ENCODE measurements at places on chromosomes 1 and 21.

- no peak for DNase-seq
These were observed 126.5 kb upstream of the KCNK1 start for GRCh38 chr1:233487408-233487807.

GRCh38 chr1:163427279-163427678, 105.5 kb downstream of the NUF2 start:
- DNase-seq: no peak

DNA sequence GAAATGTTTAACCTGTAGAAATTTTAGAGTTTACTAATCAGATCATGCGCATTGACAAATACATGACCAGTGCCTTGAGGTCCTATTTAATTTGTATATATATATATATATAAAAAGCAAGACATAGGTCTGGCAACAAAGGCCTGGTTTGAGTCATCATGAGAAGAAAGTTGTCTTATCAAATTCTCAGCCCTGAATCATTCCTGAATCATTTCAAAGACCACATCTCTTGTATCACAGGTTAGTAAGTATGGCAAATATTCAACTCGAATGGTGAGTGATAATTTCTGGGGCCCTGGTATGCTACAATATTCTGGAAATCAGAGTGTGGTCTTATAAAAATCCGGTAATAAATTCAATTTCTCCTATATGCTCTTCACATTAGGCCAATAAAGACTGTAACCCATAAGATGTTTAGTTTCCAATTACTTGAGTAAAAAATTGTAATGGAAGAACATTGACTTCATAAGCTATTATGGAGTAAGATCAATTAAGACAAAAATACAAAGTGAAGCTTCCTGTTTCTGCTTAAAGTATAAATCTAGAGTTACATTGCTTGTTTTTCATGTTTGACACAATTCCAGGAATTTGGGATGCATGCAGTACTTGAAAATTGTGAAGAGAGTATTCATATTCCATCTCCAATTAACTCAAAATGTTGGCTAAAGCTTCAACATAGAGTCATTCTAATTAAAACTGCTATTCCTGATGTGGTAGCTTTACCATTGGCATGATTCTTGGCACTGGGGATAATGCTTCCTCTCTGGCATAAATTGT, 309.4 kb downstream of the BRINP3 start:
- no peak for DNase-seq

- DNase-seq: no peak
These were observed 8.8 kb downstream of the PGLYRP4 start for GRCh38 chr1:153339802-153340201.

DNA sequence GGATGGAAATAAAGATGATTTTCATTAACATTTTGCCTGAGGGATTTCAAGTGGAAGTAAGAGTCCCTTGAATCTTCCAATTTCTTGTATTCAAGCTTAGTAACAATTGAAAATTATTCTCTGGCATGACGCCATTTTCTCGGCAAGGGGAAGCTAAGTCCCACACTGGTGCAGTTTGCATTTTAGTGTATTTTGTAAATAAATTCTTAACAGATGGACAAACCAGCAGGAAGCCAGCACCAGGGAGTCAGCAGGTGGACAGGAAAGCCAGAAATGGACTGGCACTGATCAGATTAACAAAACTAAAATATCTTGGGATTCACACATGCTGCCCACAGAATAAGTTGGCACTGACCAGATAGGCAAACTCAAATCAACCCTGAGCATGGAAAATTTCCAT, 311.3 kb downstream of the LRRIQ3 start:
- no peak for DNase-seq

GRCh38 chr1:14236097-14236496, 362.4 kb upstream of the KAZN start:
- DNase-seq: no peak

Measured in stimulated activated CD4-positive, alpha-beta T cell treated with anti-CD3 and anti-CD28 coated beads, Interleukin-1b, Interleukin-23, amount 100 ng/mL, for 24 hours (primary cell).